ENCODE measurements at places on chromosomes 1 and 21.

GRCh38 chr1:24958766-24959622 lies 28.9 kb upstream of the RUNX3 start:
- no peak for DNase-seq

- DNase-seq, result no peak
These were observed 721.9 kb upstream of the ADAMTS5 start for GRCh38 chr21:27688773-27689172.

DNA sequence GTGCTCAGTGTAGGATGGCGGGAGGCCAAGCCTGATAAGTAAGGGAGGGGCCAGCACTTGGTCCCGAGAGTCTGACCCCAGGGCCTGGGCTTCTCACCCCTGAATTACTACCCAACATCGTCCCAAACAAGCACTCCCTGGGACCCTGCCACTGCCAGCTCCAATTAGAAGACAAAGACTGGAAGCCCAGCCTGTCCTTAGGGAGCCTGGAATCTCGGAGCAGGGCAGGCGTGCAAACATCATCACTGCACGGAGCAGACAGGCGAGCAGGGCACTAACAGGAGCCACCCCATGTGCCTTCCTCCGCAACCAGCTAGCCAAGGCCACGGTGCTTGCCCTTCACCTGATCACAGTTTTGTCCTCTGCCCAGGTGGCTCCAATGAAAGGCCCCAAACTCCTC lies 23.2 kb downstream of the KCNAB2 start:
- no peak for DNase-seq

- no peak for DNase-seq
These were observed 56.8 kb downstream of the ACP6 start for GRCh38 chr1:147613506-147613905.

GRCh38 chr1:228092342-228093049 lies 10.0 kb downstream of the ARF1 start:
- DNase-seq, result no peak

DNA sequence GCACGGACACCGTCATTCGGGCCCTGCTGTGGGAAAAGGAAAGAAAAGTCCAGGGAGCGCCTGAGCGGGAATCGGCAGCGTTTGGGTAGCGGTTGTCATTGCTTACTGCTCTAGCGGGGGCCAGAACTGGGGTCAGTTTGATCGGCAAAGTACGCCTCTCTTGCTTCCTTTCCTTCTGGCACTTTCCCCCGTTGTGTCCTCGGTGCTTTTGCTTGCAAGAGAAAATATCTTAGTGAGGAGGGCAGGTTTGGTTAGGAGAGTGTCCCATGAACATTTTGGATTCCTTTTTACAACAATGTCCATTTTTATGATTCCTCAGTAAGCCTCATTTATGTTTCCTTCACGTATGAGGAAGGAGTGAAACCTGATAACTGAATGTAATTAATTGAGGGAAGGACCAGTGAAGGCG lies 670 bp downstream of the ST3GAL3 start:
- DNase-seq, result no peak
